ENCODE measurements at places on chromosomes 16 and 17. TPM values are rescaled to one million over a fixed set of nuclear protein-coding genes. Genes with fewer than 3 reads are reported as not detected.

The SREBF1 gene
- 83.5 TPM for total RNA-seq

The PIPOX gene
- total RNA-seq: 0.21 TPM

The EFNB3 gene
- total RNA-seq: 1.8 TPM

The CCDC200 gene
- not detected for total RNA-seq

The CCL14 gene
- not detected for total RNA-seq

The FBF1 gene
- 8.9 TPM for total RNA-seq

The KRTAP16-1 gene
- not detected for total RNA-seq

The PNMT gene
- not detected for total RNA-seq

The MYO15A gene
- total RNA-seq: 0.63 TPM

The HS3ST2 gene
- total RNA-seq: not detected

The NATD1 gene
- 2.4 TPM for total RNA-seq

The PIK3R6 gene
- total RNA-seq: not detected

The ECI1 gene
- 85.0 TPM for total RNA-seq

The FBXO39 gene
- total RNA-seq: not detected

The CBLN1 gene
- total RNA-seq: not detected

The ANKS3 gene
- 22.1 TPM for total RNA-seq

The CDC42EP4 gene
- 78.7 TPM for total RNA-seq

The TK1 gene
- total RNA-seq: 241 TPM

The CBX8 gene
- 22.3 TPM for total RNA-seq

The FOXN1 gene
- total RNA-seq: not detected

The SBK1 gene
- 0.44 TPM for total RNA-seq

The SLC16A6 gene
- total RNA-seq: 0.30 TPM

The NOG gene
- total RNA-seq: 1.4 TPM

The ZNF205 gene
- 9.2 TPM for total RNA-seq

The KRT33A gene
- not detected for total RNA-seq

The PABPN1L gene
- total RNA-seq: not detected

The PRR11 gene
- 40.1 TPM for total RNA-seq

The KCNH6 gene
- not detected for total RNA-seq

The CARD14 gene
- total RNA-seq: 0.15 TPM

The ZFPM1 gene
- total RNA-seq: 5.6 TPM

The FOXO3B gene
- total RNA-seq: 3.7 TPM

The KCNH4 gene
- 0.42 TPM for total RNA-seq

The HOXB7 gene
- total RNA-seq: 31.1 TPM

The CIBAR2 gene
- total RNA-seq: not detected

All from A549 treated with RU486 at 1 μM for 4 hours (cell line).